Muscle of arm (tissue), 14 donors: ENCODE measurements at places on chromosomes 7 and 10. TPM values are rescaled to one million over a fixed set of nuclear protein-coding genes. Genes with fewer than 3 reads are reported as not detected.

DNA sequence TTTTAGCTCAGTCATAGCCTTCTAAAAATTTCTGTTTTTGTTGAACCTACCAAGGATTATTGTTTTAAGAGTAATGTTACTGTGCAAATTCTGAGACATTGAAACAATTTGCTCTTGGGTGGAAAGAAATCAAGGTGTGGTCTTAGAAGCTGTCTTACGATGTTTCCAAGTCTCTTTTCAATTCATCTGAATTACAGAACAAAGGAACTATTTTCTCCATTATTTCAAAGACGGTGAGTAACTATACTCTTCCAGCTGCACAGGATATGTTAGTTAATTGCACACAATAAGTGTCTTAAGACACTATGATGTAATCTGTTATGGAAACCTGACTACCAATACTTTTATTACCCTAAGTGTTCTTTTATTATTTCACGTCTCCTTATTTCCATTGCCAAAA is 106.8 kb upstream of the POM121L12 start:
- no peak for DNase-seq

DNA sequence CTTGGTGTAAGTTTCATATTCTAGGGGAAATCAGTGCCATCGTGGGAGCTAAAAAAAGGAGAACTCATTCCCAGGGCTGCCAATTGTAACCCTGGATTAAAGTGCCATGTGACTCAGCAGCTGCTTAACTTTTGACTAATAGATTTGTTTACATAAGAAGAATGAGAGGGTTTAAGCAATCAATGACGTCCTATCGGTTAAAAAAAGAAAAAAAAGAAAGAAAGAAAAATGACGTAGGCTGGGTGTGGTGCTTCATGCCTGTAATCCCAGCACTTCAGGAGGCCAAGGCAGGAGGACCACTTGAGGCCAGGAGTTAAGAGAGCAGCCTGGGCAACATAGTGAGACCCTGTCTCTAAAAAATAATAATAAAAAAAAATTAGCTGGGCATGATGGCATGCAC is 116.2 kb upstream of the AFAP1L2 start:
- DNase-seq: no peak

GRCh38 chr10:16519250-16519907 is 2.3 kb downstream of the C1QL3 start:
- DNase-seq: no peak

The ANKRD61 gene
- polyA plus RNA-seq: 0.57 TPM

The OR2A5 gene
- polyA plus RNA-seq: not detected

The PRLHR gene
- not detected for polyA plus RNA-seq

The GPR37 gene
- polyA plus RNA-seq: not detected

The GSTO2 gene
- polyA plus RNA-seq: 0.95 TPM
